ENCODE measurements at places on chromosomes 7 and 10.

DNA sequence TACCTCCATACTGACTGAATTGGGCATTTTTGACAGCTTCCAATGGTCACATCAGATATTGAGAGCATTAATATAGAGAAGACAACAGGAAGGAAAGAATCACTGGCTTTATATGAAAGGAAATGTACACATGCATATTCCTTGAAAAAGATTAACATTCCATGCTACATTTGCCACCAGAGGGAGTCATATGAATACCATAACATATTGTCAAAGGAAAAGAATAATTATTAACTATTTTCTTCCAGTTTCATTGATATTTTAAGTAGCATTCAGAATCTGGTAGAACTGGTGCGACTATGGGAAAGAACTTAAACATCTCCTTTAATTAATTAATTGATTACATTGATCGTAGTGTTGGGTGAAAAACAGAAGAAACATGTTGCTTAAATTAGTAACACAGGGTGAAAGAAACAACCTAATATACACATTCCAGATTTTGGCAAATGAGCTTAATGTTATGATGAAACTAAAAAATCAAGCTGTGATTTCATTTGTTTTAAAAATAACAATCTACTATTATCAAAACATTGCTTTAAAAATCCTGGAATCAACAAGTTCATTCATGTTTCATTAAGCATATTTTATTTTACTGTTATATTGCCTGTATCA, 71.5 kb downstream of the GPR85 start:
- DNase-seq, result no peak

DNA sequence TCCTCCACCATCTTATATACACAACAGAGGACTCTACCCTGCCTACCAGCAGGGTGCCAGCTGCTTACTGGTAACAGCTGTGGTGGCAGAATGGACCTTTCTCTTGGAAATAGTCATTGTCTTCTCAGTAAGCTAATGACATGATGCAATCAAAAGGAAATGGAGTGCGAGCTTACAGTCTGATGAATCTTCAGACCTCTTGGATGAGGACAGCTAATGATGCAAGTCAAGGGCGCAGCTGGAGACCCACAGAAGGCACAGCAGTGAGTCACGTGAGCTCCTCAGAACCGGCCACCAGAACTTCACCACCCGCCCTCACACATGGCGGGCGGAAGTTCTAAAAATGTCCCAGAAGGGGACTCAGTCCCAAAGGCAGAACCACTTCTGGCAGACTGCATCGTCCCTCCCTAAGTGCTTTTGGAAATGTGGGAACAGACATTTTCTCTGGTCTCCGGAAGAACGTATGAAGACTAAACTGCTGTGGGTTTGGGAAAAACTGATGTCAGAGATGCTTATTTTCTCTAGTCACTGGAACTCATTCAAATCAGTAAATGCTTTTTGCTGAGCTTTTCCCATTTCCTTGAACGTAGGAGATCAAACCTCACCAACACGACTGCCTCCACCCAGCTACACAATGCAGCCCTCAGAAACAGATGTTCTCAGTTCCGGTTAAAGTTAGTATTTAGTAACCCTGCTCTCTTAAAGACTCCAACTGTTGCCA, 96.4 kb downstream of the FAS start:
- no peak for DNase-seq

- no peak for DNase-seq
Measured at GRCh38 chr7:40165216-40165615, 30.4 kb downstream of the SUGCT start.

DNA sequence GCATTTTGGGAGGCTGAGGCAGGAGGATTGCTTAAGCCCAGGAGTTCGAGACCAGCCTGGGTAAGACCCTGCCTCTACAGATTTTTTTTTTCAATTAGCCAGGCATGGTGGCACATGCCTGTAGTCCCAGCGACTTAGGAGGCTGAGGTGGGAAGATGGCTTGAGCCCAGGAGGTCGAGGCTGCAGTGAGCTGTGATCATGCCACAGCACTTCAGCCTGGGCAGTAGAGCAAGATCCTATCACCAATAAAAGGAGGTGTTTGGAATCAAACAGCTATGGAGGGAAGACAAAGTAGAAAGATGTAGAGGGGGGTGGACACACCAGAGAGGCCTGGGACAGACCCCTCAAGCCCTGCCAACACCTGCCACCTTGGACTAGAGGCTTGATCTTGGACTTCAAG, 9.1 kb upstream of the TNRC18 start:
- no peak for DNase-seq

GRCh38 chr10:74640134-74640921, 186.1 kb upstream of the KAT6B start:
- DNase-seq, result no peak

DNA sequence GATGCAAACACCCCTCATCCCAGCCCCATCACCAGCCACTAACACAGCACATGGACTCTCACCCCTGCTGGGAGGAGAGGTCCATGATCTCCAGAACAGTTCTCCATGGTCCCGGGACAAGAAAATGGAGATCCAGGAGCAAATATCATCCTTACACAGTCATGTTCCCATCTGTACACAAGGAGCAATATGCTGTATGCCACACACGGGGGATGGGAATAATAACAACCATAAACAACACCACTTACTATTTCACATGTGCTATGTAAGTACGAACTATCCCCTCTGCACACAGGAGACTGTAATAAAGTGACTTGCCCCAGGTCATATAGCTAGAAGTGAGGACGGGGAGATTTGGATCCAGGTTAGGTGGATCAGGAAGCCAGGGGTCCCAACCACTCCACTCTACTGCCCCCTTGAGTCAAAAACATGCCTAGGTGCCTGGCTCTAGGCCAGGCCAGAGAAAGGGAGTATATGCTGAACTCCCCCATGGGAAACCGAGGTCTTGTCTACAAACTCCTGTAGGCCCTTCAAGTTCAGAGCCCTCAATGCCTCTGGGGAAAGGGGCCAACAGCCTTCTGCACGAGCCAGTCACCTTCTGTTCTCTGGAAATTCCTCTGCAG, 34.1 kb downstream of the LRRC20 start:
- DNase-seq, result no peak
